ENCODE measurements at places on chromosomes 3 and 15.

DNA sequence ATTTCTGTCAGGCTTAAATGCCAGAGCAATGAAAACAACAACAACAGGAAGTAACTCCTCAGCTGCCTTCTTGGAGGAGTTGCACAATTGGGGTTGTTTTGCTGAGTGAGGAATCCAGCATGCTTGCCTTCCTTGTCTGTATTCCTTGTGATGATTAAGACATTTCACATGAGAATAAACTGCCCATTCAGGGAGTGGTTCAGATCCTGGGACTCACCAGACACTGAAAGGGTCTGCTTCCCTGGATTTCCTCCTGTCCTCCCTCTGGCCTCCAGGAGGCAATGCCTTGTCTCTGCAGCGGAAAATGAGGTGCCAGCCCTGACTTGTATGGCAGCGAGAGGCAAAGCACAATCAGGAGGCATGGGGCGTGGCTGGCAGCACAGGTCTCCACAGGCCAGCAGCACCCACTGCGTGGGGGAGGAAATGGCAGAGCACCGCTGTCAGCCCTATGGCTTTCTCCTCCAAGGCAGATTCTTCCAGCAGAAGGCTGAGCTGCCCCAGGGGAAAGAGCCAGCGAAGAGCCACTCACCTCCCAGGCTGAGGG, 41.5 kb downstream of the RBP2 start:
- no peak for DNase-seq

GRCh38 chr3:66033241-66034138, 5.2 kb downstream of the MAGI1 start:
- no peak for DNase-seq

DNA sequence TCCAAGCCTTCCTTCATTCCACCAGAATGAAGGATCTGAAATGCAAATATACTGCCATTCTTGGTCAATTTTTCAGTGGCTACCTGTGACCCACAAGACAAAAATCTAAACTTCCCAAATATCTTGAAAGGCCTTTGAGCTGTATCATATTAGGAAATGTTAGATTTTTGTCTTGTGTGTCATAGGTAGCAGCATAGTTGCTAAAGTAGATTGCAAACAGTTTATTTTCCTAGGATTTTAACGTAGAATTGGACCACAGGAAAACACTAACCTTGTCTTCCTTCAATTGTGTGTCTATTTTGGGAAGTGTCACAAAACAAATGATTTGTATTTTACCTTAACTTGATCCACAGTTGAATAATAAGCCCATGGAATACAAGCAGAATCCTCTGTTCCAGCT, 42.4 kb downstream of the CP start:
- DNase-seq: no peak

DNA sequence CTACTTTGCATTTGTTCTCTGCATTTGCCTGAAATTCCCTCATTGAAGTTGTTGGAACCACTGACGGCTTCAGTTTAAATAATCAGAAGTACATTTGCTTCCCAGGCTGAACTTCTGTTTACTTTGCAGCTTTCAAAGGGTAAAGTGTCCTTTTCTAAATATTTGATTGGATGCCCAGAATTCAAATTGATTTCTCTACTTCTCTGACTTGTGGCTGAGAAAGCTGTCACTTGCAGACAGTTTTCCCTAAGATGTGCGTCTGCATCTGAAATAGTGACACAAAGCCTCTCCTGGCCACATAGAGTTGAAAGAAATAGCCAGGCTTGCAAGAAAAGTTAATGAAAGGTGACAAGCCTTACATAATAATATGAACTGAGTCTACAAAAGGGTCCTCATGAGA, 299.6 kb downstream of the THSD4 start:
- DNase-seq: no peak

DNA sequence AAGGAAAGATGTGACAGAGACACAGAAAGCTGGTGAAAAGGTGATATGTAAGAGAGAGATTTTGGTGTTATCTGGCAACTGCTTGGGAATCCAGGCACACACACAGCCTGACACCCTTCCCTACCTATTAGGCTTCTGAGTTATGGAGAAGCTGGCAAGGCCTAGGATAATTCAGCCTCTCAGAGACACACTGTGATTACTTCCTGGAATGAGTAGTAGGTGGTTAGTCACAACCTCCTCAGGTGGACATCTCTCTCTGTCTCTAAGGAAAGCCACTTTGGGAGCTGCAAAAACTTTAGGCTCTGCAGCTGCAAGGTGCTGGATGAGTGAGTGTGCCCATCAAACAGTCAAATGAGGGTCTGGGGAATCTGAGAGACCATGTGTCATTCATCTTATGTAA, 201.9 kb downstream of the PDCD6IP start:
- no peak for DNase-seq

GRCh38 chr15:40306908-40307307, 827 bp downstream of the PLCB2 start:
- no peak for DNase-seq
